Renal cortical epithelial cell (primary cell): ENCODE measurements at places on chromosomes 4 and X. TPM values are rescaled to one million over a fixed set of nuclear protein-coding genes. Genes with fewer than 3 reads are reported as not detected.

- peak; percentile 71 for DNase-seq
Observed at GRCh38 chrX:115449742-115450141, 111.2 kb upstream of the PLS3 start.

DNA sequence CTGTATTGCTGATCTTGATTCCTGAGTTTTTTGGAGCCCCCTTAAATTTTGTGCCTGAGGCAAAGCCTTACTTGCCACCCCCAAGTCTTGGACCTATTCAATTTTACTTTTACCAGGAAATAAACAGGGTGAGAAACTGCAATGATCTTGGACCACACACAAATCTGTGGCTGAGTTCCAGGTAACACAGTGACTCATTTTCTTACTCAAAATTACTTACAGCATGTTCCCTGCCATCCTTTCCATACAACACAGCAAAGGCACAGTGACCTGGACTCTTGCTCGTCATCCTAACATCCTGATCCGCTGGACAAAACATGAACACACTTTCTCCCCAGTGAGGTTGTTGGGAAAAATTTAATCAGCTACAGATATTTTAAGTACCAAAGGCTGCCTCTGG is 60.7 kb upstream of the S100G start:
- DNase-seq: peak; percentile 70

DNA sequence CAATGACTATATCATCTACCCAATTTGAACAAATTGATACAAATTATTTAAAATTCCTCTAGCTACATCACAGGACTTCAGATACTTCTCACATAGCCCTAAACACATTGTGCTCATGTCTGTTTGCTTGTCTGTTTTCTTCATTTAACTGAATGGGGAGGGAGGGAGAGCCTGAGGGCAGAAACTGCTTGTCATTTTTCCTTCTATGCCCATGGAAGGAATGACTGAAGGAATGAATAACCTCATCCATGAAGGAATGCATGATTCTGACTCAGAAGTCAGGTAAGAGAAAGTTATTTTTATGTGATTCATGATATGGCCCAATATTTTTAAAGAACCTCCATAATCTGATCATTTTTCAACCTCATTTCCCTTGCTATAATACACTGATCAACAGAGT is 418.0 kb upstream of the PITX2 start:
- peak; percentile 50 for DNase-seq

DNA sequence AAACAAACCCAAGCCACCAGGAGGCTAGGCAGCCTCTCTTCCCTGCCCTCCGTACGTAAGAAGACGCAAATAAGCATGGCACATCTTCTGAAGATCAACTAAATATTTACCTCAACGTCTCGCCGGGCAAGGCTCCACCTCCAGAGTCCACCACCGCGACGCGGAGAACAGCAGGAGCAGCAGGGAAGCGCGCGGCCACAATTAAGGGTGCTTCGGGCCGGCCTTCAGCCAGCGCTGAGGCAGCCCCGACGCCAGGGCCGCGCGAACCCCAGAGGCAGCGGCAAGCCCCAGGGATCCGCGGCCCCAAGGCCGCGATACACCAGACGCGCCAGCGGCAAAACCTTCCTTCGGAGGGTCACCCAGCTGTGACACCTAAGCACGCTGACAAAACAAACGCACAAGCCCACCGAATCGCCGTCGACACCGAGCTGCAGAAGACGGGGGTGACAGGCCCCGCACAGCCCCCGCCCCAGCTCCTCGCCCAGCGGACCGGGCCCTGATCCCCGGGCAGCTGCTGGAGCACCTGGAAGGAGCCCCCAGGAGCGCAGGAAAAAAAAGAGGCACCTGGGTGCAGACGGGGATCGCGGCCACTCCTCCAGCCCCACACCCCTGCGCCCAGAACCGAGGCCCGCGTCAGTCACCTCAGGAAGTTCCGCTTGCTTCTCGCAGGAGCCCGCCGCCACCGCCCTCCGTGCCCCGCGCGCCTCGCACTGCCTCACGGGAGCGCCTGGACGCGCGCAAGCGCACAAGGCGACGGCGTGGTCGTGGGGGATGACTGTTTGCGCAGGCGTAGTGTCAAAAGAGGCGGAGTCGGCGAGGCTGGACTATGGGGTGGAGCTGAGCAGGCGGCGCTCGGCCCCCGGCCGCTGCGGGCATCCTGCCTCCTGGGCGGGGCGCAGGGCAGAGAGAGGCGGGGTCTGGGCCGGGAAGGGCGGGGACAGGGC is at the start of the genes HAUS3 and POLN:
Gene HAUS3, minus strand, starts transcription at position 712 of the 944 bp plus-strand sequence. CDS start 1,175 bp downstream, outside the sequence.
Gene POLN, minus strand, starts transcription at position 712 of the 944 bp plus-strand sequence. CDS start 12,890 bp downstream, outside the sequence.
- peak; percentile 86 for DNase-seq

- no peak for DNase-seq
Observed at GRCh38 chr4:76879731-76880364, 18.1 kb downstream of the SOWAHB start.

- DNase-seq: no peak
Observed at GRCh38 chr4:26692014-26692726, 108.3 kb downstream of the TBC1D19 start.

GRCh38 chr4:158850800-158851644 is 82.2 kb downstream of the FNIP2 start:
- peak; percentile 50 for DNase-seq

GRCh38 chrX:13119386-13119785 is 75.0 kb upstream of the FAM9C start:
- DNase-seq: no peak

DNA sequence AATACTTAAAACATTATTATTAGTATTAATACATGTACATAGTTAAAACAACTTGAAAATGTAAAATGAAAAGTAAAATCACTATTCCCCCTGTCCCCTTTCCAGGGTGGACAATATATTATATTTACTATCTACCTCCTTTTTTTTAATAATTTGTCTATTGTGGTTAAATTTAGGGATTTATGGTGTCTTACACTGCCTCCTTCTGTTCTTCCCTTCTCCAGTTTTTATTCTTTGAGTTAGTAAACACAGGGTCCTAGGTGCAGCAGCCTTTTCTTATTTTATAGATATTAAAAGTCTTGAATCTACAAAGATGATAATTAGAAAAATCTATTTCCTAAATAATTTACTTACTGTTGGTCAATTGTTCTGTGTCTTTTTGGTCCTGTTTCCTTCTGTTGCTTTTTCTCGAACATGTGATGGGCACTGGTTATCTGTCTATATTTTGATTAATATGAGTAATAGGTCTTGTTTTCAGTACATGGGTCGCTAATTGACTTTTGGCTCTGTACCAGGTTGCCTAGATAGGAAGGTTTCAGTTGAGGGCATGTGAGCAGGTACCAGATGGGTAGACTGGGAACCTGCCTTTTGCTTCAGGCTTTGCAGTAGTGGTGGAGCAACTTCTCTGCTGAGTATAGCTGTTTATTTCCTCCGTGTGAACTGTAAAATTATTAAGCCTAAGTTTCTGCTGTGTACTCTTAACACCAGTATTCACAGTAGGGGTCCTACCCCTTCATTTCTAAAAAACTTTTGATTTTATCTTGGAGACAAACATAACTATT is 1.1 kb downstream of the NUDT9 start:
- DNase-seq: peak; percentile 35

DNA sequence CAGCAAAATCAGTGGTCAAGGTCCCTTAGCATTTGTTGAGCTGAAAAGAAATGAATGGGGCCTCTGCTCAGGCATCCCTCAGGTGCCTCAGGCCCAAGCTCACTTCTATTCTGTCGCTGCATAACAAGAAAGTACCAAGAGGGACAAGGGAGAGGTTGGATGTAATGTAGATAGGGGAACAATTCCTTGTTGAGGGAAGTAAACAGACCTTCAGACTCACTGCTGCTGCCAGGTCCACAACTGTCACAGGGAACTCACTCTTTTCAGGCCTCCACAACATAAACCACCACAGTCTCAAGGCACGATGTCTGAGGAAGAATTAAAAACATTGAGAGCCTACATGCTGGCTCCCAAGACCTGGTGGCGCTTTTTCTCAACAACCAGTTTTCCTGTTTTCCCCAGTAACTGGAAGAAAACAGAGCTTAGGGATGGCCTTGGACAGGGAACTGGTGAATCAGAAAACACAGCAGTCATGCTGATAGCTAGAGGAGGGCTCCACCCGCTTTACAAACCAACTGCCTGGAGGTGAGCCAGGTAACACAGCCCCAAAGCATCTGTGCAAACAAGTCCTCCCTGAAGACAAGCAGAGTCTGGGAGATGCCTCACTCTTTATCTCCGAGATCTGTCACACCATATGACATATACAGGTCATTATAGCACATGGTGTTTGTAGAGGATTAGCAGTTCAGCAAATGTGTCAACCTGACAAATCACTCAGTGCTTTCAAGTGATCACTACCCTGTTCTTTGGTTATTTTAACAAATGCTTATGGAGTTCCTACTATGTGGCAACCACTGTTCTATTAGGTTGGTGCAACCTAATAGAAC is 14.3 kb upstream of the AWAT1 start:
- DNase-seq: no peak

GRCh38 chrX:149151805-149152757 is 353.0 kb downstream of the IDS start:
- DNase-seq: peak; percentile 20

GRCh38 chr4:94892051-94892450 is 134.3 kb downstream of the BMPR1B start:
- no peak for DNase-seq

GRCh38 chr4:82905205-82905604 is 4.7 kb downstream of the THAP9 start:
- peak; percentile 53 for DNase-seq

DNA sequence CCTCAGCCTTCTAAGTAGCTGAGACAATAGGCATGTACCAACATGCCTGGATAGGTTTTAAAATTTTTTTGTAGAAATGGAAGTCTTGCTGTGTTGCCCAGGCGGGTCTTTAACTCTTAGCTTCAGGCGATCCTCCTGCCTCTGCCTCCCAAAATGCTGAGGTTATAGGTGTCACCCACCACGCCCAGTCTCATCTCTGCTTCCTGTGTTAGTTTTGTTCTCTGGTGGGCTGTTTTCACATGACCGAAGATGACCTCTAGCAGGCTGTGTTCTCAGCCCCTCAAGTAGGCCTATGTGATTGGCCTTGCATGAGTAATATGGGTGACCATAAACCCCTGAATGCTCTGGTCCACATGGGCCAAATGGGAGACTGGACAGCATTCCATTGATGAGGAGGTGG is 56.8 kb upstream of the MSANTD1 start:
- DNase-seq: no peak

- DNase-seq: peak; percentile 80
Observed at GRCh38 chr4:87032884-87033533, 98.2 kb downstream of the AFF1 start.

DNA sequence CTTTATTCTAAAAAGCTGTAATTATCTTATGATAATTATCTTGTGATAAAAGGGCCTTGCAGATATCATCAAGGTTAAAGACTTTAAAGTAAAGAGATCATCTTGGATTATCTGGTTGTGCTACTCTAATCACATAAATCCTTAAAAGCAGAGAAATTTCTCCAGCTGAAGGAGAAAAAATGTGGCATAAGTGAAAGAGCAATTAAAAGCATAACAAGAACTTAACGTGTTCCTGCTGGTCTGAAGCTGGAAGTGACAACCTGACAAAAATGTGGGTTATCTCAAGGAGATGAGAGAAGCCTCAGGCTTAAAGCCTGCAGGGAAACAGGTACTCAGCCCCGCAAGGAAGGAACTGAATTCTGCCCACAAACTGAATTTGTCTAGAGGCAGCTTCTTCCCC is 449.1 kb upstream of the NDST4 start:
- no peak for DNase-seq

GRCh38 chr4:36178484-36178883 is 65.8 kb downstream of the ARAP2 start:
- no peak for DNase-seq

Gene ATP6AP2
- 115 and 169 TPM in 2 replicates for total RNA-seq

Gene PITX2
- 0.30 TPM in 1 of 2 replicates, not detected in the other for total RNA-seq

Gene GSX2
- not detected in 2 replicates for total RNA-seq

Gene VCX2
- not detected in 2 replicates for total RNA-seq

Gene RAB41
- total RNA-seq: not detected in 2 replicates
